ENCODE measurements at places on chromosomes 12 and 14. TPM values are rescaled to one million over a fixed set of nuclear protein-coding genes. Genes with fewer than 3 reads are reported as not detected.

The TMPRSS12 gene
- total RNA-seq: not detected

The FGD4 gene
- not detected for total RNA-seq

The SERPINA9 gene
- total RNA-seq: not detected

GRCh38 chr14:29215853-29216252 is 449.3 kb downstream of the FOXG1 start:
- H3K36me3 ChIP-seq: no peaks in the 10 kb centered on the region
- no peak overlapping the region for H3K4me3 ChIP-seq
- no peak for DNase-seq
- no peaks in the 10 kb centered on the region for H3K27me3 ChIP-seq
- H3K4me1 ChIP-seq: no peaks in the 10 kb centered on the region

GRCh38 chr12:11568155-11568761 is 81.2 kb upstream of the ETV6 start:
- H3K4me3 ChIP-seq: no peak overlapping the region
- DNase-seq: no peak
- no peak overlapping the region for H3K27ac ChIP-seq

DNA sequence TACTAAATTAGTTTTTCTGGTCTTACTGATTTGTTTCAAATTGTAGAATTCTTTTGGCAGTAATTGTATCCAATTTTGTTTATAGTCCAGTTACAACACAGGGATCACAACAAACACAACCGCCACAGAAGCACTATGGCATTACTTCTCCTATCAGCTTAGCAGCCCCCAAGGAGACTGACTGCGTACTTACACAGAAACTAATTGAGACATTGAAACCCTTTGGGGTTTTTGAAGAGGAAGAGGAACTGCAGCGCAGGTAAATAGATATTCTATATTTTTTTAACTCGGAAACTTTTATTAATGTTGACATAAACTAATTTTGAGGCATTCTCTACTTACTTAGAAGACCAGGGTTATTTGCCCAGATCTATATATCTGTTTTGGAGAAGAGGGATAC is 17.8 kb downstream of the PAPOLA start:
- peaks cover 21% of the 10 kb centered on the region for H3K36me3 ChIP-seq
- H3K4me1 ChIP-seq: peaks cover 30% of the 10 kb centered on the region
- no peak for DNase-seq
- H3K27ac ChIP-seq: no peak overlapping the region
- no peaks in the 10 kb centered on the region for H3K27me3 ChIP-seq
- H3K4me3 ChIP-seq: no peak overlapping the region

- H3K27ac ChIP-seq: no peak overlapping the region
- no peaks in the 10 kb centered on the region for H3K27me3 ChIP-seq
- peaks cover 10% of the 10 kb centered on the region for H3K4me1 ChIP-seq
- no peaks in the 10 kb centered on the region for H3K36me3 ChIP-seq
Measured at GRCh38 chr14:31270196-31270772, 62.7 kb upstream of the HECTD1 start.

GRCh38 chr14:32908196-32909084 is 30.2 kb upstream of the NPAS3 start:
- no peak overlapping the region for H3K27ac ChIP-seq
- H3K36me3 ChIP-seq: no peaks in the 10 kb centered on the region
- H3K4me1 ChIP-seq: no peaks in the 10 kb centered on the region
- no peak for DNase-seq

The KRT79 gene
- total RNA-seq: 0.09 TPM

The GSG1 gene
- total RNA-seq: not detected

- H3K36me3 ChIP-seq: no peaks in the 10 kb centered on the region
- no peak for DNase-seq
- H3K27ac ChIP-seq: no peak overlapping the region
- no peaks in the 10 kb centered on the region for H3K4me1 ChIP-seq
- H3K4me3 ChIP-seq: no peak overlapping the region
Measured at GRCh38 chr14:34254031-34254430, 208.0 kb downstream of the SPTSSA start.

DNA sequence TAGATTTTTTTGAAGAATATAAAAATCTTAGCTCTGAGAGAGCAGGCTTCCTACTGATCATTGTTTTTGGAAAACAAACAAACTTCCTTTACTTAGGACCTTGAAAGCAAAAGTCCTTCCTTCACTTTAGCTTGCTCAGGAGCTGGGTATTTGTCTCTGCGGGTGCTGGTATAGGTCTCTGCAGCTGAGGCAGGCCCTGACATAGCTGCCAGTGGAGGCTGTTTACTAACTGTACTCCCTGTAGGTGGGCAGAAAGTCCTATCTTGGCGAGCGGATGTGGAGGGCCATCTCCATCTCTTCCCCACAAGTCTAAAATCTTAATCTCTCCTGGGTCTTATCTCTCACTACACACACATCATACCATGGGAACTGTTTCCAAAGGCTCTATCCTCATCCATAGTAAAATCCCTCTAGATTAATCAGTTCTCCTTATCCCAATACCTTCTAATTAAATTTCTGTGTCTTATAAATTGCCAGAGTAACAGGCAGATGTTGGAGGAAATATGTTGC is 4.1 kb upstream of the MIA2 start:
- no peaks in the 10 kb centered on the region for H3K36me3 ChIP-seq
- no peaks in the 10 kb centered on the region for H3K27me3 ChIP-seq
- no peak overlapping the region for H3K4me3 ChIP-seq
- peak; percentile 24 for DNase-seq

GRCh38 chr12:12528361-12529270 is 34.0 kb downstream of the DUSP16 start:
- peak overlapping the region; percentile 4 for H3K4me3 ChIP-seq
- peaks cover 18% of the 10 kb centered on the region for H3K36me3 ChIP-seq

DNA sequence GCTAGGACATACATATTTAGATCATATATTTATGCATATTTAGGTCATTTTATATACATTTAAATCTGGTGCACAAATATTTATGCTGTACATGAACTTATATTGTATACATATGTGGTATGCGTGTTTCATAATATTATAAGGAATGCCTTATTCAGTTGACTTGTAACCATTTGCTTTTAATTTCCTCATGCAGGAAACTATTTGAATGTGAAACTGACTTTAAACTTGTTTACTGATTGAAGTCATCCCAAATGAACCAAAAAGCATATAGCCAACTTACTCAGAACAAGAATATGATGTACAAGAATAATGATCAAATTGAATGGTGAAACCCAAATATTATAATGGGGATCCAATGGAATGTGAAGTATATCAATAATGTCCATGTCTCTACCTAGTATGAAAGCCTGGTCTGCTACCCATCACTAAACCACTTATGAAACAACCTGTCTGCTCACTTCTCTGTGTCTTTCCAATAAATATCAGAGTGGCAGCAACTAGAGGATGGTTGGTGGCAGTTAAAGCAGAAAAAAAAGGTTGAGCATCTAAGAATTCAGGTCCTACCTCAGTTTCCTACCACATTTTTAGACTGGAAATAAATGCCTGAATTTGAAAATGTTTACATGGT is 38.3 kb downstream of the RPS6KA5 start:
- H3K4me1 ChIP-seq: peaks cover 36% of the 10 kb centered on the region
- H3K4me3 ChIP-seq: peak overlapping the region; percentile 53
- DNase-seq: no peak
- H3K36me3 ChIP-seq: peaks cover 6% of the 10 kb centered on the region

DNA sequence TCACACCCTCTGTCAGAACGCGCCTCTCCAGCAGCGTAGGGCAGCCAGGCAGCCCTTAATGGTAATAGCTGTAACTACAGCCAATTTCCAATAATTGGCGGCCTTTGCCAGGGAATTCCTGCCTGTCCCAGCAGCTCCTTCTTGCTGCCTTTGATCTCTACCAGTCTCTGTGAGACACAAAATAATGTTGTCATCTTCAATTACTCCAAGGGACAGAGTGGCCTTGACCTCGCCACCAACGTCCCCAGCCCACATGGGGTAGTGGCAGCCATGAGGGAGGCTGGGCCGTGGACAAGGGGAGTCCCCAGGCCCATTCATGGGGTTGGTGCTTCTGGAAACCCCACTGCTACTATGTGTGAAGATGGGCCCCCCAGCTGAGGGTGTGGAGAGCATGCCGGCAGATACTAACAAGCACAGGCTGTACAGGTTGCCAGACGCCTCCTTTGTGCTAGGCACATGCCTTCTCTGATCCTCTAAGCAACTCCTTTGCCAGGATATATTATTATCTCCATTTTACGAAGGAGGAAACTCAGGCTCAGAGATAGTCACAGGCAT is 17.4 kb upstream of the CLMN start:
- H3K36me3 ChIP-seq: no peaks in the 10 kb centered on the region
- H3K4me3 ChIP-seq: no peak overlapping the region
- peaks cover 16% of the 10 kb centered on the region for H3K27me3 ChIP-seq
- no peak for DNase-seq
- H3K27ac ChIP-seq: no peak overlapping the region

The ACVR1B gene
- total RNA-seq: 12.7 TPM

- H3K27ac ChIP-seq: no peak overlapping the region
- no peak for DNase-seq
- H3K4me3 ChIP-seq: no peak overlapping the region
- H3K36me3 ChIP-seq: peaks cover 1% of the 10 kb centered on the region
Measured at GRCh38 chr14:76984787-76985375, 43.6 kb downstream of the IRF2BPL start.

DNA sequence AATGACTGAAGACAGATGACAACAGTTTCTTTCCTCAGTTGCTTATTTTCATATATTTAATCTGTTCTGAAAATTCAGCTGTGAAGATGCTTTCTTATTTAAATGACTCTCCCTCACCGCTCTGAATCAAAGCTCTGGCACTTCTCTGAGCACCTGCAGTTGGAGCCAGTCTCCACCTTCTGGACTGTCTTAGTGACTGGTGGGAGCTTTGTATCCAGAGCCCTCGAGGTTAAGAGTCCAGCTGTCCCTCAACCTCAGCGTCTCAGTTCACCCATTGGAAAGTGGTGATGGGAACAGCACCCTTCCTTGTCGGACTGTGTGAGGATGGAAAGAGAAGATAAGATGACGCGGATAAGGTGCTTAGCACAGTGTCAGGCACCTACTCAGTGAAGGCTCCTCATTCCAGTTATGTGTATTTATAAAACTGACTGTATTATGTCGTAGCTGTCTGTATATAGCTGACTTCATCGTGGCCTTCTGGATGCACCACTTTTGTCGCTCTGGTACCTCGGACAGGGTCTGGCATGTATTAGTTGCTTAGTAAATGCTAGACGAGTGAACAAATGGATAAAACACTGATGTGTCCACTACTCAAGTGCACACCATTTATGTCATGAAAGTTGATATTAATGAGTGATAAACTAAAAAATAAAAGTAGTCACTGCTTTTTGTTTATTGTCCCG is 34.5 kb downstream of the ELK3 start:
- no peak overlapping the region for H3K27ac ChIP-seq
- peaks cover 34% of the 10 kb centered on the region for H3K4me1 ChIP-seq
- H3K36me3 ChIP-seq: peaks cover 34% of the 10 kb centered on the region
- H3K4me3 ChIP-seq: no peak overlapping the region
- no peaks in the 10 kb centered on the region for H3K27me3 ChIP-seq
- no peak for DNase-seq

- H3K4me1 ChIP-seq: no peaks in the 10 kb centered on the region
- no peak overlapping the region for H3K27ac ChIP-seq
- no peaks in the 10 kb centered on the region for H3K36me3 ChIP-seq
- no peak for DNase-seq
- H3K4me3 ChIP-seq: no peak overlapping the region
Measured at GRCh38 chr14:72839351-72839750, 54.5 kb downstream of the DPF3 start.

- H3K27ac ChIP-seq: no peak overlapping the region
- H3K27me3 ChIP-seq: peaks cover 2% of the 10 kb centered on the region
- no peak for DNase-seq
- no peaks in the 10 kb centered on the region for H3K36me3 ChIP-seq
- no peak overlapping the region for H3K4me3 ChIP-seq
- H3K4me1 ChIP-seq: no peaks in the 10 kb centered on the region
Measured at GRCh38 chr12:105803292-105803691, 335.5 kb downstream of the NUAK1 start.

The KCNC2 gene
- total RNA-seq: not detected

- H3K27me3 ChIP-seq: no peaks in the 10 kb centered on the region
- peaks cover 16% of the 10 kb centered on the region for H3K4me1 ChIP-seq
- no peak overlapping the region for H3K4me3 ChIP-seq
Measured at GRCh38 chr12:121013715-121014114, 2.6 kb downstream of the C12orf43 start.

- no peak for DNase-seq
- H3K27ac ChIP-seq: no peak overlapping the region
- H3K4me1 ChIP-seq: peaks cover 2% of the 10 kb centered on the region
- H3K36me3 ChIP-seq: no peaks in the 10 kb centered on the region
- no peak overlapping the region for H3K4me3 ChIP-seq
Measured at GRCh38 chr12:39902821-39903220, 203.1 kb downstream of the SLC2A13 start.

The IL31 gene
- total RNA-seq: 2.1 TPM

GRCh38 chr12:22366181-22366580 is 31.7 kb upstream of the ST8SIA1 start:
- DNase-seq: no peak
- H3K27me3 ChIP-seq: no peaks in the 10 kb centered on the region
- H3K4me1 ChIP-seq: no peaks in the 10 kb centered on the region
- no peaks in the 10 kb centered on the region for H3K36me3 ChIP-seq
- H3K27ac ChIP-seq: no peak overlapping the region

DNA sequence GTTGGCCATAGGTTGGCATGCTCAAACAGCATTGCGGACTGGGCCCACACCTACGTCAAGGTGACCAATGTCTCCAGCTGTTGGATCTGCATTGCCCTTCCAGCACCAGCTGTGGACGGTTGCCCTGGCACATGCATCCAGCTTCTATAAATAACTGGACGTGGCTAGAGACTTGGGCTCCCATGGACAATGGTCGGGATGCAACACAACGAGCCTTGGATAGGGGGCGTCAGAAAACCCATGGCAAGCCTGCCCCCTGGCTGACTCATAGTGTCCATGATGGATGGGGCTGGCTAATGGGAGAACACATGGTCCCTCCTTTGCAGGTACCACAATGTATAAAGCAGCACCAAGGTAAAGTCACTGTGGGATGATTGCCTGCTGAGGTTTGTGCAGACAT is 331.6 kb upstream of the FAR2 start:
- no peak for DNase-seq
- no peak overlapping the region for H3K27ac ChIP-seq
- H3K27me3 ChIP-seq: no peaks in the 10 kb centered on the region

The KCNJ8 gene
- not detected for total RNA-seq

DNA sequence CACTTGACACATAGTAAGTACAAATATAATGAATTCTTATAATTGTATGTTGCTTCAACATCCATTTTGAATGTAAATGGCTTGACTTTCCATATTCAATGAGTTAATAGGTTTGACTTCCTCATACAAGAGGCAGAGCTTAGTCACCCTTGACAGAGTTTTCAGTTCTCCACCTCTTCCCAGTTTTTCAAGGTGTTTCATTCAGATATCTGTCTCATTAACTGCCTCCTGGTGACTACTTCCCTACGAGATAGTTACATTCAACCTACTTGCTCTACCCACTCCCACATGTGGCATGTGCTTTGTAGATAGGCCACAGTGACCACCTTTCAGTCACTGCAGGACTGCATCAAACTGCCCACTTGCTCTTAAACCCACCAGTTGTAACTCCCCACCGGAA is 60.0 kb downstream of the MYF5 start:
- H3K27ac ChIP-seq: no peak overlapping the region
- no peak overlapping the region for H3K4me3 ChIP-seq
- peaks cover 5% of the 10 kb centered on the region for H3K4me1 ChIP-seq
- peaks cover 2% of the 10 kb centered on the region for H3K27me3 ChIP-seq

The KRT86 gene
- total RNA-seq: not detected

- no peaks in the 10 kb centered on the region for H3K4me1 ChIP-seq
- H3K27me3 ChIP-seq: no peaks in the 10 kb centered on the region
- H3K27ac ChIP-seq: no peak overlapping the region
- no peak overlapping the region for H3K4me3 ChIP-seq
Measured at GRCh38 chr14:67837011-67837624, 17.5 kb downstream of the RAD51B start.

Measured in activated CD4-positive, alpha-beta T cell treated with anti-CD3 and anti-CD28 coated beads for 36 hours (primary cell).